ENCODE measurements at places on chromosomes 13 and 19.

DNA sequence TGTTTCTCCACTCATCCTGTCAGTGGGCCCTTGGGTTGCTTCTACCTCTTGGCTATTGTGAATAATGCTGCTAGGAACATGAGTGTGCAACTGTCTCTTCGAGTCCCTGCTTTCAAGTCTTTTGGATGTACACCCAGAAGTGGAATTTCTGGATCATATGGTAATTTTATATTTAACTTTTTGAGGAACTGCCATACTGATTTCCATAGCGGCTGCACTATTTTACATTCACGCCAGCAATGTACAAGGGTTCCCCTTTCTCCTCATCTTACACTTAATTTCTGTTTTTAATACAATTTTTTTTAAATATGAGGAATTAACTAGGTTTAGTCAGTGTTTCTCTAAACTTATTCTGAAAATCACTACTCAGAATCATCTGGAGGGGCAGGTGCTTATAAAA is 24.2 kb upstream of the SLC46A3 start:
- no peak for DNase-seq

DNA sequence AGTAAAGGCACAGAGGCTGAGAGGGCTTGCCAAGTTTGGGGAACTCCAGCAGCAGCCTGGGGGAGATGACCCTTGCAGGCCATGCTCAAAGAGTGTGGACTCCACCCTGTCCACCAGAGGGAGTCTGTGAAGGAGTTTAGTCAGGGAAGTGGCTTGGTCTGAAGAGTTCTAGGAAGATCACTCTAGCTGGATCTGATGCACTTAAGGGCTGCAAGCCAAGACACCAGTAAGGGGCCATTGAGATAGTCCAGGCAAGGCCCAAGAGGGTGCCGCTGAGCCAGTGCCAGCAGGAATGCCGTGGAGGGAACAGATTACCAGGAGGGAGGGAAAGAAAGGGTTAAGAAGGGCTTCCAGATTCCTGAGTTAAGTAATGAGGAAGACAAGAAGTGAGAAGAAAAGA is 68.7 kb downstream of the ZAR1L start:
- DNase-seq = peak; percentile 13

- no peak for DNase-seq
Observed at GRCh38 chr13:109131698-109132257, 502.4 kb downstream of the MYO16 start.

DNA sequence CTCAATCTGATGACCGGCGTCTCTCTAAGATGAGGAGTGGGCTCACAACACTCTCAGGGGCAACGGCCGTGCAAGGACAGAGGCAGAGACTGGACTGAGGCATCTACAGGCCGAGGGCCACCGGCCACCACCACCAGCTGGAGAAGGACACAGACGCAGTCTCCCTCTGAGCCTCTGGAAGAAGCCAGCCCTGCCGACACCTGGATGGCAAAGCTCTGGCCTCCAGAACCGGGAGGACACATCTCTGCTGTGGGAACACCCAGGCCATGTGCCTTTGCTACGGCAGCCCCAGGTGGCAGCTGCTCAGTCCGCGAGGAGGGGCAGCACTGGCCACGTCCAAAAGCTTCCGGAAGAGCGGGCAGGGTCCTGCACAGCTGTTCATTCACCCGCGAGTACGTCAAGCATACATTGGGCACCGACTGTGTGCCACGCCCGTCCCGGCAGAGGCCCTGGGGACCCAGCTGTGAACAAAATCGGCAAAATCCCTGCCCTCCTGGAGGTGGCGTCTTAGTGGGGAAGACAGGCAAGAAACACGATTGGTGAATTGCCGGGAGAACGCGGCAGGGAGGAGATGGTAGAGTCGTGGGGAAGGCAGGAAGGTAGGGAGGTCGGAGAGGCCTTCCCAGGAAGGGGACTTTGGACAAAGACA is 17.1 kb downstream of the C2CD4C start:
- DNase-seq = no peak

- DNase-seq = no peak
Observed at GRCh38 chr13:73844986-73845385, 289.2 kb downstream of the KLF12 start.

DNA sequence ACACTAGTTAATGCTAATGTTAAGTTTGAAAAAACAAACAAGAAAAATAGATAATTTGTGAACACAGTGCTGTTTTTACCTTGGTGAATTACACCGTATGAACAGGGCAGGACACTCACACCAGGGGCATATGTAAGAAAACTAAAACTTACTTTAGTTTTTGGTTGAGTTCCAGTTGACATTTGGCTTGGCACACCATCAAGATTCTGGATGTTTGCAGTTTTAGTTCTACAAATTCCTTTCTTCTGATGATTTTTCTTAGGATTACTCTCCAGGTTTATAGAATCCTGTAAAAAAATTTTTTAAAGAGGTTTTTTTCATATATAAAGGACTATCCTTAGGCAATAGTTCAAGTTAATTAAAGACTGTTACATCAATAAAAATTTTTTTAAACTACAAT is 238.5 kb upstream of the STARD13 start:
- no peak for DNase-seq

DNA sequence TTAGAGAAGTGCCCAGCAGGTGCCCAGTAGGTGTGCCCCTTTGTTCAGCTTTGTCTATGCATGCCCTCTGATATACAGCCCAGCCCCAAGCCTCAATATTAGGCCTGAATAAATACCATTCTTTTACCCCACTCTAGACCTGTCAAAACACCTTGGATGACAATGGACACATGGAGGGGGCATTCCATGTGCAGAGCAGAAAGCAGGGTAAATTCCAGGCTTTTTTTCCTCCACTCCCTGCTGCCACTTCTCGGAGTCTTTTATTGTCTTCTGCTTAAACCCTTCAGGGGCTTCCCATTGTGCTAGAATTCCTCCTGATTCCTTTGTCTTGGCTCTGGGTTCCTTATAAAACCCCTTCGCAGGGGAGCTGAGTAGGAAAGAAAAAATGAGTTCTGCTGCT is 5.8 kb upstream of the FRY start:
- DNase-seq = no peak

DNA sequence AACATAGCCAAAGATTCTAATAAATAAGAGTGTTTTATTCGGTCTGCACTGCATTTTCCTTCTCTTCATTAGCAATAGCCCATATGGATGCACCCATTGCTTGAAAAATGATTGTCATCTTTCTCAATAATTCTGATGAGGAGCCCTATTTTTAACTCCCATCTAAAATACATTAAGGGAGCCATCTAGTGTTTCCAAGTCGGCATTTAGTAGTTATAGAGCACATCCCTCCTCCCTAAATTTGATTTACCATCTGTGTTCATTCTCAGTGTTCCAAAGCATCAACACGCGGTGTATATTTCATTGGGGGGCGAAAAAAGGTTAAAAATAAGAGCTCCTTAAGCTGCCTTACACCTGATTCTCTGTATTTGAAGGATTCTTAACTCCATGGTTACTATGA is 119.2 kb upstream of the IPO5 start:
- no peak for DNase-seq

DNA sequence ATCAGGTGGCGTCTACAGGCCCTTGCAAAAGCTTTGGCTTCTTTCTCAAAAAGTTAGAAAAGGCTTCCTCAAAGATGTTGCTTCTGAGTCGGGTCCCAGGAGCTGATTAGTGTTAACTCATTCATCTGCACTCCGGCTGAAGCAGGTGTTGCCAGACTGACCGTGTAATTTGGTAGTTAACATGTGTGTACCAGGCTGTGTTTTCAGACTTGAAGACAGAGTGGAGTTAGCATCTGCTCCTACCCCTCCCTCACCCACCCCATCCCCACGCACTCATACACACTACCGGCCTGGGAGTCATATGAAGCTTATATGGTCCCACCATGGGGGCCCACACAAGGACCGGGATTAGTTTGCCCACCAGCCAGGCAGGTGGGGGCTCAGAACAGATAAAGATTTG is 111.5 kb downstream of the DNAJC15 start:
- no peak for DNase-seq

DNA sequence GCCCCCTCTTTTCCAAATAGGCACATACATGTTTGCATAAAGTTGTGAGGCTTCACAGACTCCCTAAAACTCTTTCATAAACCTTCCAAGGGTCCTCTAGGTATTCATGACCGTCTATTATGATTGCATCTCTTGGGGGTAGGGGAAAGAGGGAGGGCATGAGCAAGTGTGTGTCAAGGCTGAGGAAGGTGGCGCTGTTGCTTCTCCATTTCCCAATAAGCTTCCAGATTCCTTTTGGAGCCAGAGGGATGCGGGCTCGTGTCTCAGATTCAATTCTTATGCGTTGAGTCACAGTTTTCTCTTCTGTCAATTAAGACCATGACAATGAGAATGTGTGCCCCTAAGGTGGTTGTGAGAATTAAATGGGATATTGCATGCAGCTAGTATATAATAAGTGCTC is 51.0 kb upstream of the CYP2A7 start:
- DNase-seq = no peak

- DNase-seq = no peak
Observed at GRCh38 chr19:47075941-47076340, 27.5 kb upstream of the TMEM160 start.

DNA sequence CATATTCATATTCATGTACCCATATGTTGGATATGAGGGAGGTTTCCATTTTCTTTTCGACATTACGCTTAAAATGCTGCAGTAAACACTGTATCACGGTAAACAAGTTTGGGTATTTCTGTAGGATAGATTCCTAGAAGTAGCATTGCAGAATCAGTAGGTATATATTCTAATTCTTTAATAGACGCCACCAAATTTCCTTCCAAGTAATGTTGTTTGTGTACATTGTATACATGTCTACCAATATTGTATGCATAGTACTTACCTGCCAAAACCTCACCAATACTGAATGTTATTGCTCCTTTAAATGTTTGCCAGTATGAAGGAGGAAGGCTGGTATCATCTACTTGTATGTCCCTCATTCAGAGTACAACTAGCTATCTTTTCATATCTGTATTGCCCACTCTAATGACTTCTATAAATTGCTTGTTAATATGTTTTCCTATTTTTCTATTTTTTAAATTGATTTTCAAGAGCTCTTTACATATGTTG is 56.1 kb upstream of the ZNF536 start:
- DNase-seq = no peak

DNA sequence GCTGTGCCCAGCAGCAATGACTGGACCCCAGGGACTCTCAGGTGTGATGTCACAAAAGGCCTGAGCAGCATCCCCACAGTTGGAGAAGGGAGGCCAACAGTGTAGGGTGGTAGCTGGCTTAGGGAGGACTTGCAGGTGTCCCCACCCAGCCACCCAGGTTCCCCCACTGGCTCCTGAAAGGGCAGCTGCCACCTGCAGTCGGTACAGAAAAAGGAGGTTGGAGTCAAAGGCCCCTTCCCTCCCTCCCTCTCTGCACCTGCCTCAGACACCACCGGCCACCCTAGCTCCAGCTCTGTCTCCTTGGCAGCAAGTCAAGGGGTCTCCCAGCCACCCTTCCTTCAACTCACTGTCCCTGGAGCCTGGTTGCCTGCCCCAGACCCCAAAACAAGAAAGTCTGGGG is at the start of gene PCP2:
Gene PCP2 (minus strand): TSS at position 22 of the 400 bp plus-strand sequence. CDS start 262 bp downstream, outside the sequence.
- no peak for DNase-seq

- DNase-seq = peak; percentile 26
Observed at GRCh38 chr19:9848060-9848459, 12.9 kb downstream of the PIN1 start.

DNA sequence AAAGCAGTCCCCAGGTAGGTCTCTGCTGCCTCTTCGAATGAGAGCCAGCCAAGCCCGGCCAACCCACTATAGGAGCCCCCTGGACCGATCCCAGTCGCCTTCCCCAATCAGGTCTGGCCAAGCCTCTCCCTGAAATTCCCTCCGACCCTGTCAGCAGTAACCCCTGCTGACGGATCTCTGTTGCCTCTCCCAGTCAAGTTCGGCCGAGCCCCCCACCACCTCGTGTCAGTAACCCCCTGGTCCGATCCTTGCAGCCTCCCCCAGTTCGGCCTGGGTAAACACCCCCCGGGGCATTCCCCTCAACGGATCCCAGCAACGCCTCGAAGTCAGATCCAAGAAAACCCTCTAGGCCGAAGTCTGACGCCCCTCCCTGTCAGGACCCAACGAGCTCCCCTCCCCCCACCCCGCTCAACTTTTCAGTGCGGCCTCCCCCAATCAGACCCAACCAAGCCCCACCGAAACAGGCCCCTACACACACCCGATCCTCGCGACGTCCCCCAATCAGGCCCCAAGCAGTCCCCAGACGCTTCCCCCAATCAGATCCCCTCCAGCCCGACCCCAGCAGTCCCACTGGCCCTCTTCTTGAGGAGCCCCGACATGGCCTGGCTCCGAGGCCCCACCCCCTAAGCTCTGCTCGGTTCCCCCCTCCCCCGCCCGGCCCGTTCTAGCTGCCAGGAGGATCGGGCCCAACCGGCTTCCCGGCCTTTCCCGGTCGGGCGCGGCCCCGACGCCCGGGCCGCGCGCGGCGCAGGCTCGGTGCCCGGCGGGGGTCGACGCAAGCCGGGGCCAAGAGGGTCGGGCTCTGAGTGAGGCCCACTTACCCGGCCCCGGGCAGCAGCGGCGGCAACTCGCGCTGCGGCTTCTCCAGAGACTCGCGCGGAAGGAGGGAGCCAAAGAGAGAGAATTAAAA is 1.8 kb downstream of the TNPO2 start:
- DNase-seq = peak; percentile 64

GRCh38 chr19:53156850-53157249 is 2.0 kb downstream of the ZNF347 start:
- no peak for DNase-seq

Data from CD4-positive, alpha-beta T cell treated with Interferon gamma for 1 hour (primary cell).